ENCODE measurements at places on chromosomes 5 and 9. TPM values are rescaled to one million over a fixed set of nuclear protein-coding genes. Genes with fewer than 3 reads are reported as not detected.

DNA sequence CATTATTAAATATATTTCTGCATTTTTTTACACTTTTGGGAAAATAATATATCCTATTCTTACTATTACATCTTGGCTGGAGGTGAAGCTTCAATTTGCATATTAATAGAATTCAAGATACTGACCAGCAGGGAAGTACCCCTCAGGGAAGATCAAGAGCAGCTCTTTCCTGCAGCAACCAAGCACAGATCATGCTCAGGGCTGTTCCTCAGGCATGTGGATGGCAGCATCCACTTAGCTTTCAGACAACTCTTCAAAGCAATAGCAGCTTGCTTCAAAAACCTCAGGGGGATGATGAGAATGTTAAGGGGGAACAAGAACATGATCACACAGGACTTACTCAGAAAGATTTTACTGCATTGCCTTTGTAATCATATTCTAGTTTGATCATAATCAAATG, 731.8 kb downstream of the SEMA5A start:
- no peaks in the 10 kb centered on the region for H3K4me1 ChIP-seq
- no peak for DNase-seq
- H3K36me3 ChIP-seq, result no peaks in the 10 kb centered on the region
- H3K4me3 ChIP-seq, result no peak overlapping the region
- no peak overlapping the region for H3K27ac ChIP-seq
- no peaks in the 10 kb centered on the region for H3K27me3 ChIP-seq

- no peak overlapping the region for H3K4me3 ChIP-seq
- H3K27me3 ChIP-seq, result no peaks in the 10 kb centered on the region
- DNase-seq, result no peak
- no peaks in the 10 kb centered on the region for H3K36me3 ChIP-seq
- H3K27ac ChIP-seq, result peak overlapping the region; percentile 71
Observed at GRCh38 chr9:131736431-131736830, 3.4 kb downstream of the RAPGEF1 start.

DNA sequence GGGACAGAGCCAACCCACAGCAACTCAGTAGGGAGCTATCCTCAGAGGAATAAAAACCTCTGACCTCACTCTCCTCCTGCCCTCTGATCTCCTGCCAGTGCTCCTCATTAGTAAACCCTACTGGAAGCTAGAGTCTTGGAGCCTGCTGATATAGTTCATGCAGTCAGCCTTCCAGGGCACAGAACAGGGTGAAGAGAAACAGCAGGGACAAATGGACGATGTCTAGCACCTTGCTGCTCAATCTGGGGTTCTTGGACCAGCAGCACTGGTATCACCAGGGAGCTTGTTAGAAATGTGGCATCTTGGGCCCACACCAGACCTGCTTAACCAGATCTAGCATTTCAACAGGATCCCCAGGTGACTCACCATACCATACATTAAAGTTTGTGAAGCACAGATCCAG, 5.5 kb upstream of the GALNT12 start:
- no peak overlapping the region for H3K27ac ChIP-seq
- H3K27me3 ChIP-seq, result no peaks in the 10 kb centered on the region
- peaks cover 5% of the 10 kb centered on the region for H3K4me1 ChIP-seq
- no peaks in the 10 kb centered on the region for H3K36me3 ChIP-seq
- no peak overlapping the region for H3K4me3 ChIP-seq

The SPATA31E1 gene
- not detected for total RNA-seq

The MRPL50 gene
- 9.5 TPM for total RNA-seq

- no peak for DNase-seq
- no peak overlapping the region for H3K27ac ChIP-seq
- H3K4me1 ChIP-seq, result no peaks in the 10 kb centered on the region
- H3K4me3 ChIP-seq, result no peak overlapping the region
Observed at GRCh38 chr9:104448036-104448435, 56.0 kb upstream of the OR13F1 start.

- no peak for DNase-seq
- no peak overlapping the region for H3K27ac ChIP-seq
- H3K4me1 ChIP-seq, result no peaks in the 10 kb centered on the region
- H3K27me3 ChIP-seq, result no peaks in the 10 kb centered on the region
- no peak overlapping the region for H3K4me3 ChIP-seq
- H3K36me3 ChIP-seq, result no peaks in the 10 kb centered on the region
Observed at GRCh38 chr5:82358457-82358856, 80.3 kb upstream of the RPS23 start.

The TMEM215 gene
- not detected for total RNA-seq

DNA sequence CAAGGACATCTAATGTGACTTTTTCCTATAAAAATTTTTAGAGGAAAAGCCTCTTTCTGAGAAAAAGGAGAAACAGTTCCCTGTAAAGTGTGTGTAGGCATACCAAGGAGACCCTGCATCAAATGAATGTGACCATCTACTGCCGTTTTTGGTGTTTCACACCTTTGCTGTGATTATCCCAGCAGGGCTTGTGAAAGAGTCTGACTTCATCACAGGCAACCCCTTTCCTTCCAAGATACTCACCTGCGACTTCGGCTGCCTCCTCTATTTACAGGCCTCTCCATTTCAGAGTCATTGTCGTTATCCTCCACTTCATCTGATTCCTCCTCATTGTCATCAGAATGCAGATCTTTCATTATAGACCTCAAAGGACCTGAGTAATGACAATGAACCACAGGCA, 259.1 kb downstream of the MLLT3 start:
- H3K27ac ChIP-seq, result no peak overlapping the region
- no peak overlapping the region for H3K4me3 ChIP-seq
- H3K36me3 ChIP-seq, result no peaks in the 10 kb centered on the region

The ARL14EPL gene
- not detected for total RNA-seq

DNA sequence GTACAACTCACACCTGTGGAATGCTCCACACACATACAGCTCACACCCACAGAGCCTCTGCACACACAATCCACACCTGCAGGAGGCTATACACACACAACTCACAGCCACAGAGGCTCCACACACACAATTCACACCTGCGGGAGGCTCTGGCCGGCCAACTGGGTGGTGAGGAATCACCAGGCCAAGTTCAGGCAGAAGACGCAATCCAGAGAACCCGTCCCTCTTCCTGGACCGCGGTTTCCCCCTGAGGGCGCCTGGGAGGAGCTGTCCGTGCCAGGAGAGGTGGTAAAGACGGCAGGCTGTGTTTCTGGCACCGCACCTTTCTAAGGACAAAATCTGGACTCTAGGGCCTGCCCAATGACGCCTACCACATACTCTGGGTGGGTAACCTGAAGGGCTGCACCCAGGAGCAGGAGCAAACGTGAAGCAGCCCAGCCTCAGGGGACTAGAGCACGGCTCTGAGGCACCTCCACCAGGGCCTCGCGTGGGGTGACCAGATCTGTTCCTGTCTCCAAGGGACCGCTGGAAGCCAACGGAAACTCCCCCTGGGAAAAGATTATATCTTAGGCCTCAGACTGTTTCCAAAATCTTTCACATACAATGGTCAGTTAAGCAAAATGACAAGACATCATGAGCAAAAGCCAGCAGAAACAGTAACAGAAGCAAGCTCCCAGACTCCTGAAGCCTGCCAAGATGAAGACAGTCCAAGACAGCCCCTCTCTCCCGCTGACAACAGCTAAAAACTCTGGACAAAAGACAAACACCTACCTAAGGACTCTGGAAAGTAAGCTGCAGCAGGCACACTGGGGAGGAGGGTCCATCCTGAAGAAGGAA, 16.9 kb downstream of the CAMSAP1 start:
- H3K4me1 ChIP-seq, result no peaks in the 10 kb centered on the region
- no peak for DNase-seq
- no peak overlapping the region for H3K4me3 ChIP-seq
- H3K27ac ChIP-seq, result no peak overlapping the region
- no peaks in the 10 kb centered on the region for H3K27me3 ChIP-seq
- no peaks in the 10 kb centered on the region for H3K36me3 ChIP-seq

- no peak overlapping the region for H3K27ac ChIP-seq
- no peaks in the 10 kb centered on the region for H3K36me3 ChIP-seq
- no peak overlapping the region for H3K4me3 ChIP-seq
Observed at GRCh38 chr5:133830911-133831310, 137.5 kb downstream of the C5orf15 start.

DNA sequence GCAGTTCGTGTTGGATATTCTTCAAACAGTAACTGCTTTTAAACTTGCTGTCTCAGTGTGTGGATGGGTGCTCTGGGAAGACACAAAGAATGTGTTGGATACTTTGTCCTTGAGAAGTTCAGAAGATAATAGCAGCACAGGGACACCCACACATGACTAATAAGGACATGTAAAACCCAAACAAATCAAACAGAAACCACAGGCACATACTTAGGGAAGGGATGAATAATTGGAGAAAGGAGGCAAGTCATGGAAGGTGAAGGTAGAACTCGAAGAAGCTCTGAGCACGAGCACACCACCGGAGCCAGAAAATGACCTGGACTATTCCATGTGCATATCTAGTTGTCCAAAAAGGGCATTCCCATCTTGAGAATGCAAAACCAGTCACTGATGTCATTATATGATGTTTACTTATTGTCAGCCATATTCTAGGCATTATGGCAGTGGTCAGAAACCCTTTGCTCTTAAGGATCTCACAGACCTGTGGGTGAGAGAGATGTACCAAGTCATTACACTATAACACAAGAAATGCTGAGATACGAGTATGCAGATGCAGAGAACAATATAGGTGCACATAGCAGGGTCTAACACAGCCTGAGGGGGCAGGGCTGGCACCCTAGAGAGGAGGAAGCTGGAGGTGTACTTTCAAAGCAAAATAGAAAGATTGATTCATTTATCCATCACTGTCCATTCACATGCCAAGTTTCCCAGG, 152.9 kb downstream of the PIK3R1 start:
- no peak for DNase-seq
- H3K4me3 ChIP-seq, result no peak overlapping the region
- no peaks in the 10 kb centered on the region for H3K36me3 ChIP-seq
- H3K4me1 ChIP-seq, result no peaks in the 10 kb centered on the region
- H3K27ac ChIP-seq, result no peak overlapping the region

GRCh38 chr9:19201899-19202891, 28.3 kb upstream of the DENND4C start:
- peak overlapping the region; percentile 64 for H3K27ac ChIP-seq
- peak; percentile 81 for DNase-seq
- H3K4me3 ChIP-seq, result no peak overlapping the region
- H3K36me3 ChIP-seq, result no peaks in the 10 kb centered on the region
- H3K4me1 ChIP-seq, result peaks cover 4% of the 10 kb centered on the region

The SLCO4C1 gene
- total RNA-seq, result 2.9 TPM

The LCN1 gene
- not detected for total RNA-seq

The KIF27 gene
- 3.0 TPM for total RNA-seq

The GRM6 gene
- not detected for total RNA-seq

GRCh38 chr9:125538092-125538473, 168.9 kb downstream of the MAPKAP1 start:
- H3K4me3 ChIP-seq, result no peak overlapping the region
- H3K4me1 ChIP-seq, result no peaks in the 10 kb centered on the region
- no peaks in the 10 kb centered on the region for H3K36me3 ChIP-seq
- H3K27ac ChIP-seq, result no peak overlapping the region
- peak; percentile 79 for DNase-seq

The FAT2 gene
- not detected for total RNA-seq

Data from colonic mucosa (tissue), 4 donors.